ENCODE measurements at places on chromosomes 1 and 21.
A peak's percentile ranks its signal among the peaks of the same experiment; 100 is the strongest.

DNA sequence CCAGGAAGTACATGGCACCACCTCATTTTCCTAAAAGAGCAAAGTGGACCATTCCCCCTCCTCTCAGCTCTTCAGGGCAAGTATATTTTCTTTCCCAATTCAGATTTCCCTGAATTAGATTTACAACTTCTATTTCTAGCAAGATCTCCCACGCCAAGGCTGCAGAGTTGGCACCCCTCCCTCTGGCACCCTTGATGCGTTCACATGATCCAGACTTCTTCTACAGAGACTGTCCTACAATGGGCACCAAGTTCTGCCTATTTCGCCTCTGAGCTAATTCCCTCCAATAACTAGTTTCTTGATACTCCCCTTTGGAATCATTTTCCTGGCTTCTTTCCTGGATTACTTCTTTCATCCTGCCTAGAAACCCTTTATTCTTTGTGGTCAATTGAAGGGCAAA, 122.0 kb downstream of the CDC7 start:
- no peak for DNase-seq

DNA sequence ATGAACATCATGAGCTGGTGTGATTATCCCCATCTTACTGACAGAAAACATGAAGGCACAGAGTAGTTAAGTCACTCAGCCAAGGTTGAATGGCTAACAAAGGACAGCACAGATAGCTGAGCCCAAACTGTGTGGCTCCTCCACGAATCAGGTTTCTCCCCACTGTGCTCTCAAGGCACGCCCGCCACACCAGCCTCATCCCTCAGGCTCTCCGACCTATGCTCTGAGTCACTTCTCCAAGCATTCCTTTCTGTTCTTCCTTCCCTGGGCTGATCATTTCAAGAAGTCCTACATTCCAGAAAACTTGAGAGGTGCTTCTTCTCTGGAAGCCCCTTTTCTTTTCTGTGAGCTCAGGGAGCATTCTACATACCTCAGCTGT, 25.3 kb upstream of the SDC3 start:
- DNase-seq, result peak; percentile 87

GRCh38 chr21:41612674-41613532, 104.9 kb upstream of the TMPRSS2 start:
- DNase-seq, result peak; percentile 96

- peak; percentile 1 for DNase-seq
Observed at GRCh38 chr1:3186526-3186921, 117.5 kb downstream of the PRDM16 start.

DNA sequence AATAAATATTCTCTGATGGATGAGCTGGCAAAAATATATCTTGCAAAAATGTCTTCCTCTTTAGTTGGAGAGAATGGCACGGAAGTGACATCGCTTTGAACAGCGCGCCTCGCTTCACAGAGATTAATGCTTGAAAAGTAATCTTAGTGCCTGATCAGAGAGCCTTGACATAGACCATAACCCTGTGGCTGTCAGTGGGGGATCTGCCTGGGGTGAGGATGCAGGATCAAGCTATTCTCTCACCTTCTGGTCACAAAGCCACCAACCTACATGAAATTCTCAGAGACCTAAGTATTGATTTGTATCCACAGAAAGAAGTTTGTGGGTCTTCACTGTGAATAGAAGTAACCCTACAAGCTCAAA, 492.6 kb downstream of the LMO4 start:
- DNase-seq, result no peak

DNA sequence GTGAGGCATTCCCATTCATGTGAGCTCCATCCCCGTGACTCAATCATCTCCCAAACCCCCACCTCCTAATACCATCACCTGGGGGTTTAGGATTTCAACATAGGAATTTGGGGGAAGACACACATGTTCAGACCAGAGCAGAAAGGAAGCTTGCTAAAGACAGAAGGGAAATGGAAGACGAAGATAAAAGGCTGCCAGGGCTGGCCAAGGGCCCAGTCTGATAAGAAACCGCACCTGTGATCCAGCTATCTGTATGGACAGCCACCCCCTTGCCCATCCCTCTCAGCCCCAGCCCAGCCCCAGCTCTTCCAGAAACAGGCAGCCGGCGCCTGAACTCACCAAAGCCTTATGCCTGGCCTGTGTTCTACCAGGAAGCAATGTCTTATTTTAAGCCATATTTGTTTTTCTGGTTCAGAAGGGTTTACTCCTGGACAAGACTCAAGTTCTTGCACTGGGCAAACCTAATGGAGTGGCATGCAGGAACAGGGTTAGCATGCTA, 198.4 kb upstream of the VAMP3 start:
- no peak for DNase-seq

DNA sequence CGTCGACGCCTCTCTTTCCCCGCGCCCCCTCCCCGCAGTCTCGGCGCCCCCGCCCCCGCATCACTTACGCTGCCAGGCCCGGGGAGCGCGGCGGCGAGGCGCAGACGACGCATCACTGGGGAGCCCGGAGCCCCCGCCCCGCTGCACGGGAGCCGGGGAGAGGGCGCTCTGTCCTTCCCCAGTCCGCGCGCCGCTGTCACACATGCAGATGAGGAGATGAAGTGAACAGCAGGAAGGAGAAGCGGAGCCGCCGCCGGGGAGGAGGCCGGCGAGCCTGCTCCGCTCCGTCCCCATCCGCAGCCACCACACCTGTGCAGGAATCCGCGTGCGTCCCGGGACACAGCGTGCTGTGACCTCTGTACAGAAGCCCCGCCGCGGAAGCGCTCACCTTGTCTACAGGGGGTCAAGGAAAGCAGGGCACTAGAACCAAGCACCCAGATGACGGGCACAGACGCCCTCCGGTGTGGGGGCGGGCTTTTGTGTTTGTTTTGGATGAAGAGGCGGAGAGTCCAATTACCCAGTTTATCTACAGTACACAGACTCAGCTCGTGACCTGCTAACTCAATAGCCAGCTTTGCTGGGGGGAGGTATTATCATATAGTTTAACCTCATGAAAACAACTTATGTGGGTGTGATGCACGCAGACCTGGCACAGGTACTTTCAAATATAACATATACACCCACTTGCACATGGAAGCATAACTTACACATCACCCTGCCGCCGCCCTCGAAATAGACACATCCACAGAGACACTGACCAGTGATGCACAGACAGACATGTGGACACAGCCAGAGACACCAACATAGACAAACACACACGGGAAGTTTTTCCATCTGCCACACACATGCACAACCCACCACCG, 12.4 kb downstream of the KLHDC8A start:
- no peak for DNase-seq

DNA sequence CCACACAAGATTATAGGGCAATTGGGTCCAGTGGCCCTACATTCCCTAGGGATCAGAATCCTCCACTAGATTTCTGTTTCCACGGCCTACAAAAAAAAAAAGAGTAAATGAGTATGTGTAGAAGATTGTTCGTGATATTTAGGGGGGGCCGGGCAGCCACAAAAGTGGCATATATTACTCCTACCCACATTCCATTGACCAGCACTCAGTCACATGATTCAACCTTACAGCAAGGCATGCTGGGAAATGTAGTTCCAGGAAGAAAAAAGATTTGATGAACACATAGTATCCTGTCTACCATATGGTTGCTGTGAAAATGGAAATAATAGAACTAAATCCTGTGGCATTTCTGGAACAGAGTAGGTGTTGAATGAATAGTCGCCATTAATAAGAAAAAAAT, 43.4 kb upstream of the GJB5 start:
- no peak for DNase-seq

DNA sequence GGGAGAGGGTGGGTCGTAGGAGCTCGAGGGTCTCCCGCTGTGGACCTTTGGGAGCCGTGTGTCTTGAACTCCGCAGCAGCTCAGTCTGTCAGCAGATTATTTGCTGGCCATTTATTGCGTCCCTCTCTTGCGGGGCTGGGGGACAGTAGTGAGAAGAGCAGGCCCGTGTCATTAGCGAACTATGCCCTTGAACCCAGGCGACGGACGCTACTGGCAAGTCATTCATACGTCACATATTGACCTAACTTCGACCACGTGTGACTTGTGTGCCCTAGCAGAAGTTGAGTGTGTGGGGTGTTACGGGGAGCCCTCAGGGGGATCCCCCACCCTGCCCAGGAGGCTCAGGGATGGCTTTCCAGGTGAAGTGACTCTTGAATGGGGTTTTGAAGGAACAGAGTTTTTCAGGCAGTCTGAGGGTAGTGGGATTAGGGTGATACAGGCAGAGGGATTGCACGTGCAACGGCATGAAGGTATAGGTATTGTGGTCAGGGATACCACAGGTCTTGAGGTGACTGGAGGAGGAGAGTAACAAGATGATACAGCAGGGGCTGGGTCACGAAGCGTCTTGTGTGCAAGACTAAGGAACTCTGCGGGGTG, 13.0 kb downstream of the RCC1 start:
- peak; percentile 51 for DNase-seq

Measured in EL (cell line).